Left kidney (tissue), 8 donors: ENCODE measurements at places on chromosomes 4 and X. TPM values are rescaled to one million over a fixed set of nuclear protein-coding genes. Genes with fewer than 3 reads are reported as not detected.

The PLP1 gene
- 7.2 TPM for polyA plus RNA-seq

The UGT2B7 gene
- 74.6 TPM for polyA plus RNA-seq

The DMRTC1 gene
- polyA plus RNA-seq: not detected

The XAGE1A gene
- not detected for polyA plus RNA-seq

The PAGE2B gene
- polyA plus RNA-seq: 0.32 TPM

The GRK4 gene
- 14.0 TPM for polyA plus RNA-seq

The ASMT gene
- 0.10 TPM for polyA plus RNA-seq

The ATOH1 gene
- not detected for polyA plus RNA-seq

The HEPH gene
- 53.6 TPM for polyA plus RNA-seq

The CHRDL1 gene
- polyA plus RNA-seq: 12.9 TPM

The TLR1 gene
- polyA plus RNA-seq: 4.3 TPM

The ELOVL6 gene
- polyA plus RNA-seq: 38.2 TPM

The CNKSR2 gene
- polyA plus RNA-seq: 1.9 TPM

DNA sequence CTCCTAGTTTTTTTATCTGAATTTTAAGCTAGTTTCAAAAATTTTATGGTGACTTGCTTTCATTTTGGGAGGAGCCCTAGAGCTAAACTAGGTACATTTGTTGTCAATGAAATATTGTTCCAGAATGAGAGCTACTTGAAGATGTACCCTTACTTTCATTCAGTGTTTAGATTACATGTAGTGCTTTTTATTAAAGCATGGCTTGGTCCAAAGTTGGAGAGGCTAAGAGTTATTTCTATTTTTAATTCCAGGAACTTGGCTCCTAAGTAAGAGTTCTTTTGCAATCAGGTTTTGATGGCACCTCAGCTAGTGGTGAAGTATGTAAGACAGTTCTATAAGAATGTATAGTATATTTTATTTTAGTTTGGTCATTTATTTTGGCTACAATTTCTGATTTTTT, 165.5 kb downstream of the PRR32 start:
- no peak for DNase-seq

DNA sequence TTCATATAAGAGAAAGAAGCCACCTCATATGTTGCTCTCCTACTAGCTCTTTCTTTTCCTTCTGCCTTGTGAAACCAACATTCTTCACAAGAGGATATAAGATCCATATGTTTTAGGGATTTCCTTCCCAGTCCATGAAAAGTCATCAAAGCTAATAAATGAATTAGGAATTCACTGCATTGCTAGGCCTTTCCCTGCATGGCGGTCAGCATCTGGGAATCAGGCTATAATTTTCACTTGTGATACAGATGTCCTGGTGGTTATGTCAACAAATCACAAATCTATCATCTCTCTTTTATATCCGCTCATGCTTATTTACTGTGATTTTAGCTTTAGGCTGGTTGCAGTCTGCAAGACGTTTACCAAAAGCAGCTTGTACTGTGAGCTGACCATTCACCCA, 510.0 kb downstream of the NLGN4X start:
- no peak for DNase-seq

GRCh38 chr4:80215449-80216052, 18.2 kb downstream of the PRDM8 start:
- DNase-seq: no peak

DNA sequence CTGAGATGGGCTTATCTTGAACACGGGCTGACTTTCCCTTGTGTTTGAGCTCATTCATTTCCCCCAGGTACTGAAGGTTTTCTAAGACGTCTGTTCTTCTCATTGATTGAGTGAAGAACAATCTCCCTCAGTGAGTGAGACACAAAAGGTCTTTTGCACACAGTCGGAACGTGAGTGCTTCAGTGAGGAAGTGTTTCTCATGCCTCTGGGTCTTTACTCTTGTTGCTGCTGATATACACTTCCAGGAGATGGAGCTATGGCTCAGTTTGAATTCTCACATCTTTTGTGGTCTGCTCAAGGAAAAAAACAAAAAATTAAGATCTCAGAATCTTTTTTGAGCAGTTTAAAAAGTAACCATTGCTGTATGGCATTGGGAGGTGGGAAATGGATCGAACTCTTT, 981.9 kb upstream of the TENM3 start:
- peak; percentile 46 for DNase-seq

DNA sequence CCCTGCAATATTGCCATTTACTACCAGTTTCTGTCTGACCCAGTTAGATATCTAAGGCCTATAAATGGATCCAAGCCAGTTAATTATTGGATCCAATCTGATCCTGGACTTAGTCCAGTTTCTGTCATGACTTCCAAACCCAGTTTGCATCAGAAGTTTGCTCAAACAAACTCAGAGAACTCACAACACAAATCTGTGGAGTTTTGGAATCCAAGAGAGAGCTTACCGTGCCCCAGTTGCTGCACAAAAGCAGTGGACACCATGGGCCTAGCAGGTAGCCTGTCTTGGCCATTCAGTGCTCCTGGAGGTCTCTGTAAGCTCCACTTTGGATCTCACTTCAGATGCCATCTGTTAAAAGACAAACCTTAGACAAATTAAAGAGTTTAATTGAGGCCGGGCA, 174.5 kb downstream of the AASDH start:
- DNase-seq: no peak

DNA sequence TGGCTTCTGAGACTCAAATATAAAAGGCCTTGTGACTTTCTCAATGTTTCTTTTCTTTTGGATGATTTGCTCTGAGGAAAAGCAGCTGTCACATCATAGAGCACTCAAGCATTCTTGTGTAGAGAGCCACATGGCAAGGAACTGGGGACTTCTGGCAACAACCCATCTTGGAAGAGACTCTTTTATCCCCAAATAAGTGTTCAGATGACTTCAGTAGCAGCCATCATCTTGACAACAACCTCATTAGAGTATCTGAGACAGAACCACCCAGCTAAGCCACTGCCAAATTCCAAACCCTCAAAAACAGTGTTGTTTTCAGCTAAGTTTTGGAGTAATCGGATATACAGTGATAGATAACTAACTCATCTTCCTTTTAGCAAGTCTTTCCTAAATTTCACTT, 1431.7 kb upstream of the IGFBP7 start:
- no peak for DNase-seq

- no peak for DNase-seq
Measured at GRCh38 chr4:82084747-82085146, 289.0 kb downstream of the HNRNPD start.

- DNase-seq: no peak
Measured at GRCh38 chr4:8769645-8770517, 101.8 kb downstream of the HMX1 start.

- DNase-seq: no peak
Measured at GRCh38 chr4:2694691-2695090, 61.4 kb downstream of the TNIP2 start.

DNA sequence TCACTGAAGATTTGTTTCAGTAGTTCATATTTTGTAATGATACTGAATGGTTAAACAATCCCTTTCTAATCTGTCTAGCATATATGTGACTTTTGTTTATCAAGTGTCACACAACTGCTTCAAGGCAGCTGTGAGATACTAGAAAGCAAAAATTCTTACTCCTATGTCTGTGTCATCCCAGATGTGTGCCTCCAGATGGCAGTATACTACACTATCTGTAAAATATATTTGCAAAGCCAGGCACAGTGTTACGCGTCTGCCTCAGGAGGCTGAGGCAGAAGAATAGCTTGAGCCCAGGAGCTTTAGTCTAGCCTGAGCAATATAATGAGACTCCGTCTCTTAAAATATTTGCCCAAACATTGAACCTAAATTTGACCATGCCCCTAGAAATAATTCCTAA, 4.0 kb downstream of the NUDT10 start:
- peak; percentile 21 for DNase-seq

GRCh38 chrX:63513825-63514568, 162.9 kb upstream of the SPIN4 start:
- DNase-seq: no peak

DNA sequence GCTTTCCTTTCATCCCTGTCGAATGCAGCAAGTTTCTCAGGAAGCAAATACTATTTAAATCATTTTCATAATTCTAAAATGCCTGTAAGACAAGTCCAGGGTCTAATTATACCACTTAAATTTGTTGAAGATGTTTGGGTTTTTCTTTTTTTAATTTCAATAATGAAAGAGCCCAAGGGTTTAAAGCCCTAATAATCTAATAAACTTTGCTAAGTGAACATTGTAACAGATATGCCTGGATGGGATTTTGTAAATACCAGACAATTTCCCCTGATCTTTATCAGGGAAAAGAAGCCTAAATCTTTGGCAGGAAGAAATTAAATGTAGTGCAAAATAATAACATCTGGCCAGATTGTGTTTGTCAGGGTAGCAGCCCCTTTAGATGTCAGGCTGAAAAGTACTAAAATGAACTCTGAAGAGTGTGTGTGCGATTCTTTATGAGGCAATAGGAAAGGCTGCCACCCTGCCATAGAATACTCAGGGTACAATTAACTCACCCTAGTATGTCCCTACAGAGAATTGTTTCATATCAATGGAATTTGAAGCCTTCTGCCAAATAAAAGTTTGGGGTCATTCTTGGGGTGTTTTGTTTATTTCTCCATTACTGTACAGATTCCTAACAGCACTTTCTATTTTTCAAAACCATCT, 45.6 kb downstream of the GPC3 start:
- no peak for DNase-seq

GRCh38 chr4:3343358-3343757, 50.5 kb downstream of the RGS12 start:
- DNase-seq: no peak

GRCh38 chr4:171170671-171171070, 642.5 kb upstream of the GALNTL6 start:
- DNase-seq: no peak

GRCh38 chr4:92104506-92104905, 199.3 kb upstream of the GRID2 start:
- no peak for DNase-seq

DNA sequence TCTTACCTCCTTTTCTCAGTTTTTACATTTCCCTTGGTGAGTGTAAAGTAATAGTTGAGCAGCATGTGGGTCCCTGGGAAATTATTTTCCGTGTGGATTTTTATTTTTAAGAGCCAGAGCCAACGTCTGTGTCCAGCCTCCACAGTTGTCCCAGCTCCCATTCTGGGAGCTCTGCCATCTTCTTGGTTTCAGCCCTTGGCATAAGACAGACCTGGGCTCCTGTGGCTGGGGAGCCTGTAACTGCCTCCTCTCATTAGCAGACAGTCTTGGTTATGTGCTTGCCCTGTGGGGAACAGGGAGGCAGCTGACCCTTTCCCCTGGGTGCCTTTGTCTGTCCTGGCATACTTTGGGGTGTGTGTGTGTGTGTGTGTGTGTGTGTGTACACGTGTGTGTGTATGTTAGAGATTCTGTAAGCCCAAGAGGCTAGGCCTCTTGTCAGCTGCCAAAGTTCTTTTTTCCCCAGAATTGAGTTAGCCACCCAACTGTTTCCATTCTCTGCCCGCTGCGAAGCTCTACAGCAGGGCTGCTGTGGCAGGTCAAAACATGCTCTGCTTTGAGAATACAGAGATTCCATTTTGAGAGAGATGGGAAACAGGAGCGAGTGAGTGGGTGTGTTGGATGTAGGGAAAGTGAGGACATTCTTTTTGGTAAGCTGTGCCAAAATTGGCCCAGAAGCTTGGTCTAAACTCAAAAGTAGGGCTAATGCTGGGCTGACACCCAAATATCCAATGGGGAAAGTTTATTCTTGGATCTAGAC, 140.7 kb downstream of the TMEM164 start:
- DNase-seq: no peak

DNA sequence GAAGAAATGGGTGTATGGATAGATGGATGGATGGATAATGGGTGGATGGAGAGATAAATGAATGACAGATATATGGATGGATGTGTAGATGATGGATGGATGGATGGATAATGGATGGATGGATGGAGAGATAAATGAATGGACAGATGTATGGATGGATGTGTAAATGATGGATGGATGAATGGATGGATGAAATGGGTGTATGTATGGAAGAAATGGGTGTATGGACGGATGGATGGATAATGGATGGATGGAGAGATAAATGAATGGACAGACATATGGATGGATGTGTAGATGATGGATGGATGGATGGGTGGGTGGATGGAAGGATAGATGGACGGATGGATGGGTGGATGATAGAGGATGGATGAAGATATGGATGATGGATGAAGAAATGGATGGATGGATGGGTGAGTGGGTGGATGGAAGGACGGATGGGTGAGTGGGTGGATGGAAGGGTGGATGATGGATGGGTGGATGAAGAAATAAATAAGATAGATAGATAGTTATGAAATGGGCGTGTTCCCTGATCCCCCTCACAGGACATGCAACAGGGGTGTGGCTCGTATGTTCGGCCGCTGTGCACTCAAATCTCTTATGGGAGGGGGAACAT, 91.1 kb upstream of the NKX1-1 start:
- no peak for DNase-seq

DNA sequence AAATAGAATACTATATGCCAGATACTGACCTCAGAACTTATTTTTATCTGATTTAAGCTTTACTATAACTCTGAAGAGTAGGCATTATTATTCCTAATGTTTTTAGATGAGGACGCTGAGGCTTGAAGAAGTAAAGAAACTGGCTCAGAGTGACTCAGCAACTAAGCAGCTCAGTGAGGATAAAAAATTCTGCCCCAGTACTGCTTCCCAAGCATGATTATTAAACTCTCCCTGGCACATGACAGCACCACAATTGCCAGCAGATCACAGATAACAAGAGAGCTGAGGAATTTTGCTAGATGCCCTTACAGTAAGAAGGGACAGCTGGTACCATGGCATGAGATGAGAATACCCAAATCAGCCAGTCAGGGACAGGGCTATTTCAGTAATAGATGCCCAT, 219.4 kb downstream of the NKX6-1 start:
- no peak for DNase-seq

DNA sequence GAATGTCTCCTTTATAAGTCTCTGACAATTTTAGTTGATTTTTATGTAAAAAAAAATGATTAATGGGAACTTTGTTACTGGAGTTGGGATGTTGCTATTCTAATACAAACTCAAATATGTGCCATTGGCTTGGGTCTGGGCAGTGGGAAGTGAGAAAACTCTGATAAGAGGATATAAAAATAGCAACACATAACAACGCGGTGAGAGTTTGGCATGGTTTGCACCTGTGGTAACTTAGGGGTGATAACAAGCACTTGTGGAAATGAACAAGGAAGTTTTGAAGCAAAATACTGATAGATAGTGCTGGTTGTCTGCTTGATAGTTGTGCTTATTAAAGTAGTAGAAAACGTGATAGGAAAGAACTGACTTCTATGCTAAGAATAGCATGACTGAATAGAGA, 743.3 kb upstream of the AGA start:
- DNase-seq: no peak

- DNase-seq: no peak
Measured at GRCh38 chr4:79050541-79050880, 111.3 kb upstream of the PAQR3 start.
